ENCODE measurements at places on chromosomes 7 and 10. TPM values are rescaled to one million over a fixed set of nuclear protein-coding genes. Genes with fewer than 3 reads are reported as not detected.

The TAS2R4 gene
- polyA plus RNA-seq = 0.03 TPM

The LRRC4 gene
- polyA plus RNA-seq = 1.6 TPM

DNA sequence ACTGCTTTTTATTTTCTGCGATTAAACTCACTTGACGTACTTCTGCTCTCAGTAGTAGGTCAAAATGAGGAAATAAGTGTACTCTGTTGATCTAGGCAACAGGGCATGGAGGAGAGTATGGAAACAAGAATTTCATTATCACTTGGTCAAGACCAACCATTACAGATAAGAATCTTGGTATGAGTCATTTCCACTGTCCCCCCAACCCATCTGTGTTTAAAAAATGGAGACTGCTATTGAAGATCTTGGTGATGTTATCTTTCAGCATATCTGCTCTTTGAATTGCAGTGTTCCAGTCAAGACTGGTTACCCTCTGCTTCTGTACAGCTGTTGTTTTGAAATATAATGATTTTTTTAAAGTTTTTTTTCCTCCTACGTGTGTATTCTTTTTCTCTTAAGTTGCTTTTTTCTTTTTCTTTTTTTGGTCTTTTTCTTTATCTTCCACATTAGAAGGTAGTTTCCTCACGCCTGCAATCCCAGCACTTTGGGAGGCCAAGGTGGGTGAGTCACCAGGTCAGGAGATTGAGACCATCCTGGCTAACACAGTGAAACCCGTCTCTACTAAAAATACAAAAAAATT is 11.7 kb downstream of the STAM start:
- H3K4me1 ChIP-seq = no peaks in the 10 kb centered on the region
- H3K4me3 ChIP-seq = no peak overlapping the region
- no peaks in the 10 kb centered on the region for H3K36me3 ChIP-seq
- no peak overlapping the region for H3K27ac ChIP-seq

- no peak overlapping the region for H3K4me3 ChIP-seq
- H3K27ac ChIP-seq = no peak overlapping the region
- no peak for DNase-seq
- no peaks in the 10 kb centered on the region for H3K4me1 ChIP-seq
- H3K36me3 ChIP-seq = no peaks in the 10 kb centered on the region
These were observed 101.1 kb downstream of the RAPGEF5 start for GRCh38 chr7:22255834-22256233.

DNA sequence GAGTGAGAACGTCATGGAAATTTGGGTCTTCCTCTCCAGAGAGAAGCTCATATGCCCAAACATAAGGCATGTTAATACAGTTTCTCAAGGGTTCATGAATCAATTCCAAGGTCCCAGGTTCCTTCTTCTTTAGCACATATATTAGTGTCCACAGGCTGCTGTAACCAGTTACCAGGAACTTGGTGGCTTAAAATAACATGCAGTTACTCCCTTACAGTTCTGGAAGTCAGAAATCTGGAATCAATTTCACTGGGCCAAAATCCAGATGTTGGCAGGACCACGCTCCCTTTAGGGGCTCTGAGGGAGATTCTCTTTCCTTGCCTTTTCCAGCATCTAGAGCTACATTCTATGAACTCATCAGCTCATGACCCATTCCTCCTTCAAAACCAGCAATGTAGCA is 64.8 kb downstream of the MRC1 start:
- H3K4me3 ChIP-seq = no peak overlapping the region
- H3K36me3 ChIP-seq = no peaks in the 10 kb centered on the region
- no peak for DNase-seq
- H3K4me1 ChIP-seq = no peaks in the 10 kb centered on the region

DNA sequence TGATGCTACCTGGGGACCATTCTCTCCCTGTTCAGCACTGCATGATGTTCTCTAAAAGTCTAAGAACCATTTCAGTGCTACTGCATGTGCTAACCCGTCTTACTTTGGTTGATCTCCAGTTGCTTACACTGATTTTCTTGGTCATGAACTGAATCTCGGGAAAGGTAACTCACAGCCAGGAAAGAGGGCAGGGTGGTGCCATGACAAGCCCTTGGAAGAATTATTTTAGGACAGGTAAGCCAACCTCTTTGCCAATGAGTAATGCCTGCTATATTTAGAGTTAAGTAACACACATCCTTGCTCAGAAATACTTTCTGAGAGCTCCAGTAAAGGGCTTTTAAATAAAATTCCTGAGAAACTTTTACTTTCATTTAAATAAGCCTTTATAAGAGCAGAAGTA is 126.7 kb downstream of the ARL4A start:
- H3K27me3 ChIP-seq = no peaks in the 10 kb centered on the region
- DNase-seq = no peak
- H3K4me1 ChIP-seq = no peaks in the 10 kb centered on the region
- no peaks in the 10 kb centered on the region for H3K36me3 ChIP-seq
- no peak overlapping the region for H3K27ac ChIP-seq
- H3K4me3 ChIP-seq = no peak overlapping the region

GRCh38 chr10:48651839-48652238 is 32.8 kb upstream of the WDFY4 start:
- no peaks in the 10 kb centered on the region for H3K36me3 ChIP-seq
- H3K4me3 ChIP-seq = no peak overlapping the region
- peaks cover 3% of the 10 kb centered on the region for H3K27me3 ChIP-seq
- peaks cover 3% of the 10 kb centered on the region for H3K4me1 ChIP-seq

- DNase-seq = no peak
- peaks cover 16% of the 10 kb centered on the region for H3K4me1 ChIP-seq
- no peak overlapping the region for H3K4me3 ChIP-seq
- H3K27ac ChIP-seq = peak overlapping the region; percentile 69
- H3K36me3 ChIP-seq = no peaks in the 10 kb centered on the region
- no peaks in the 10 kb centered on the region for H3K27me3 ChIP-seq
These were observed 5.2 kb upstream of the BRI3 start for GRCh38 chr7:98276241-98276761.

Measured in liver (tissue), 10 donors.